ENCODE measurements at places on chromosomes 6 and 20. TPM values are rescaled to one million over a fixed set of nuclear protein-coding genes. Genes with fewer than 3 reads are reported as not detected.

- no peak for DNase-seq
Observed at GRCh38 chr20:18986895-18987580, 173.5 kb downstream of the SCP2D1 start.

DNA sequence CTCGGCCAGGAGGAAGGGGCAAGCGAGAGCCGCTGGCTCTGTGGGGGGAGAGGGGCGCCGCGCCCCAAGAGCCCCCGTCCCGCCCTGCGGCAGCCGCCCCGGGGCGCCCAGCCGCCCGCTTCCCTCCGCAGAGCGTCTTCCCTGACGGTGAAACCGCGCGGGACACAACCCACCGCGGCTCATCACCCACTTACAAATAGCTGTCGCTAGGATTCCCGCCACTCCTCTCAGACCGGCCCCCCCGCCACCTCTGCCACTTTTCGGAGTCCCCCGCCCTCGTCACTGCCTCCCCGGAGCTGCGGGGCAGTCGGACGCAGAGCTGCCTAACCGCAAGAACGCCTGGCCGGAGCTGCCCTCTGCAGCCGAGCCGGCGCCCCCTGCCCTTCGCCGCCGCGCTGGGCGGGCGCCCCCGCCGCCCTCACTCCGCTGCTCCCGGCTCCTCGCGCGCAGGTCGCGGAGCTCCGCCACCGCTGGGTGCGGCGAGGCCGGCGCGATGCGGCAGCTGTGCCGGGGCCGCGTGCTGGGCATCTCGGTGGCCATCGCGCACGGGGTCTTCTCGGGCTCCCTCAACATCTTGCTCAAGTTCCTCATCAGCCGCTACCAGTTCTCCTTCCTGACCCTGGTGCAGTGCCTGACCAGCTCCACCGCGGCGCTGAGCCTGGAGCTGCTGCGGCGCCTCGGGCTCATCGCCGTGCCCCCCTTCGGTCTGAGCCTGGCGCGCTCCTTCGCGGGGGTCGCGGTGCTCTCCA, at the start of gene SLC35D3:
TSS of gene SLC35D3 (plus strand) at position 366 of the 749 bp plus-strand sequence. CDS start at position 494, 128 bp downstream.
- DNase-seq, result peak; percentile 74

DNA sequence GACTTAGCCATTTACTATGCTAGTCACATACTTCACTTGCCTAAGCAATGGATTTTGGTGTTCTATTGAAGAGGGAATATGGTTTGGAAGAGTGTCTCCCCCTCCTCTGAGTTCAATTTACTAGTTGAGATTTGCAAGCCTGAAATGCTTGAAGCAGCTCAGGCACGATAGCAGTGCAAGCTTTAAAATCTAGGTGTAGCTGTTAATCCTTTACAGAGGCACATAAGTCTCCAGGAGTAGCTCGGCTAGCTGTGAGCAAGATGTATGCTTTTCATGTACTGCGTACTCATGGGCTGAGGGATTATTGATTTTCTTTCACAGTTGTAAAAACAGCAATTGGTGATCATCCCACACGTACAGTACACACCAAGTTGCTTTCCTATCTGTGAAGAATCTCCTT, 726 bp downstream of the FLRT3 start:
- DNase-seq, result peak; percentile 52

- DNase-seq, result no peak
Observed at GRCh38 chr6:90370493-90370959, 73.9 kb upstream of the BACH2 start.

DNA sequence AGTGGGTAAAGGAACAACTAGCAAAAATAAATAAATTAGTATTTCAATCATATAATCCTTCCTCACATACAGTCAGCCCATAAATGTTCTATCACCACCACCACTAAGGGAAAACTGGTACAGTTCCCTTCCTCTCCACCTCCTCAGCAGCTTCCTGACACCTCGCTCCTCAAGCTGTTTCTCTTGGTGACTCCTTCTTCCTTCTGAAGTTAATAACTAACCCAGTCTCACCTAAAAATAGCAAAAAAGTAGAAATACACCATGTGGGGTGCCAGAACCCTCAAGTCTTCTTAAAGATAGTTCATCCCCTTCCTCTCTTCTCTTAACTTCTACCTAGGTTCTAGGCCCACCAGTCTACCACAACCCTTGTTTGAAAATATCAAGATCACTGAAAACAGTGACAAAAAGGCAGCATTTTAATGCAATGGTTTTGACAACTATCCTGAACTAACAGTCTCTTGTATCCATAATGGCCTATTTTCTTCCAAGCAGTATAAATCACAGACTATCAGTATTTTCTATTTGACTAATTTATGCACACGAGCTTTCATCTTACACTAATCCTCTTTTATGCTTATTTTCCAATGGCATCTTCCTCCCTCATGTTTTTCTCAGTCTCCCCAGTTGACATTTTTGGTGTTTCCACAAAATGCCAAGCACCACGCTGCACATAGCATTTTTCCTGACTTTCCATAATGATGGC, 85.5 kb downstream of the KHDC1L start:
- no peak for DNase-seq

- no peak for DNase-seq
Observed at GRCh38 chr20:47805951-47806350, 20.7 kb upstream of the SULF2 start.

The SLC12A5 gene
- 0.77 TPM for total RNA-seq

- no peak for DNase-seq
Observed at GRCh38 chr6:2793534-2794151, 28.4 kb downstream of the WRNIP1 start.

DNA sequence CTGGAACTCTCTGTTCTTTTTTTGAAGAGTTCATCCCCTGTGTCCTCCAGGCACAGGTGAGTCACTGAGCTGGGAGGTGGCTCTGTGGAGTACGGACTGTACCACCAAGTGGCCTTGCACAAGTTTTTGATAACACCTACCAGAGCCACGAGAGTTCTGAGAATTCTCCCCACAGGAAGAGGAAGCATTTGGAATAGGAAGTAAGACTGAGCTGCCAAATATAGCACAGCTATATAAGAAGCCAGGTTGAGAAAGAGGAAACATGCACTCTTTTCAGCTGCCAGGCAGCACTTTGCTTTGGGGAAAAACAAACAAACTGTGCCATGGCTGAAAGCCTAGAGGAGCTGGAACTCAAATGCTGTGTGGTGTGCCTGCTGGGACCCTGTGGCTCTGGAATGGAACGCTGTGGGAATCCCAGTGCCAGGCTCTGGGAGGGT, 70.8 kb upstream of the RIPOR2 start:
- no peak for DNase-seq

The SLC4A11 gene
- 0.95 TPM for total RNA-seq

The COL10A1 gene
- not detected for total RNA-seq

The SLC52A3 gene
- not detected for total RNA-seq

DNA sequence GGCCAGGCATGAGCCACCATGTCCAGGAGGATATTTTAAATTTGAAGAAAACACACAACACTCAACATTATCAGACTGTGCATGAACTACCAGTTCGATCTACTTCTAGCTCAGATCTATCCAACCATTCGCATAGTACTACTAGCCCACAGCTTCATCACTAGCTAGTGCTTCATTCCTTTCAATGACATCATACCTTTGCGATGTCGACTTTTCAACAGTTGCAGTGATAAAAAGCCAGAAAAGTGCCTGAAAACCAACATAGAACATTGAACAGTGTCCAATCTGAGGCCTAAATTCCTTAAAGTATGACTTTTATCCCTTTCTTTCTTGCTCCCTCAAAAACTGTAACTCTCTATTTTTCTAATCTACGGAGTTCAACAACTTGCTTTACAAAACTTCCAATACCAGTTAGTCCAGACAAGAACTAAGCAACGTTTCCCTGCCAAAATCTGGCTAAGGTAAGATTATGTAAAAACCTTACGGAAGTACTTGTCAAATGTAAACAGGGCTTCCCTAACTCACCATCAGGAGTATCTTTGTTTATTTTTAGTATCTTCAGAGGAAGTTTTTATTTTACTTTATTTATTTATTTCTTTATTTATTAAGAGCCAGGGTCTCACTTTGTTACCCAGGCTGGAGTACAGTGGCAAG, 434.0 kb upstream of the JARID2 start:
- no peak for DNase-seq

DNA sequence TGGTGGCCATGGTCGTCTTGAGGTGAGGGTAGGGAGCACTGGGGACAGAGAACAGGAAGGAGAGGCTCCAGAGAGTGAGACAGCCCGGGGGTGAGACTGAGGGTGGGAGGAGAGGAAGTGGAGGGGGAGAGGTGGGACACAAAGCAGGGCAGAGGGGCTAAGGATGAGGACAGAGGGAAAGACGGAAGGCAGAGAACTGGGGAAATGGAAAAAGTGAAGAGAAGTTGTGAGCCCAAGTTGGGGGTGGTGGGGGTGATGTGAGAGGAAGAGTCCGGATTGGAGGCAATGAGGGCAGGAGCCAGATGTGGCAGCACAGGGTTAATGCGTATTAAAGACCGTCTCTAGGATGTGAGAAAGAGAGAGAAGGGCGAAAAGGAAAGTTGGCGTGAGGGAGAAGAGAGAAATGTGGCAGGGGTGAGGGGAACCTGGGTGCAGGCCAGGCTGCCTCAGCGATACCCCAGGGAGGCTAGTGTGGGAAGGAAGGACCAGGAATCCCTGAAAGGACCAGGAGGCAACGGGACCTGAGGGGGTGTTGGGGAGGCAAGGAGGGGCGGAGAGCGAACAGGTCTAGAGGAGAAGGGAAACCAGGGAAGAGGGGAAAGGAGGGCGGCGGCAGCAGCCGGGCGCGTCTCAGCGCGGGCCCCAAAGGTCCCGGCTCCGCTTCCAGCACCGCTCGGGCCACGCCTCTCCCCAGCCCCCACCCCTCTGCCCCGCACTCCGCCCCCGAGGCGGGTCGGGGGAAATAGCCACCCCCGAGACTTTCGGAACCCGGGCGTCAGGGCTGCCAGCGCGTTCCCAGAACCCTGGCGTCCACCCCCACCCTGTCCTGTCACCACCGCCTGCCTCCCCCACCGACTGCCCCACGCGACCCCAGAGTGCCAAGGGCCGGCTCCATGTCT, at the start of gene PPP1R18:
TSS of gene PPP1R18 (minus strand) at position 637 of the 899 bp plus-strand sequence. CDS start at position 10, 627 bp downstream.
- peak; percentile 75 for DNase-seq

DNA sequence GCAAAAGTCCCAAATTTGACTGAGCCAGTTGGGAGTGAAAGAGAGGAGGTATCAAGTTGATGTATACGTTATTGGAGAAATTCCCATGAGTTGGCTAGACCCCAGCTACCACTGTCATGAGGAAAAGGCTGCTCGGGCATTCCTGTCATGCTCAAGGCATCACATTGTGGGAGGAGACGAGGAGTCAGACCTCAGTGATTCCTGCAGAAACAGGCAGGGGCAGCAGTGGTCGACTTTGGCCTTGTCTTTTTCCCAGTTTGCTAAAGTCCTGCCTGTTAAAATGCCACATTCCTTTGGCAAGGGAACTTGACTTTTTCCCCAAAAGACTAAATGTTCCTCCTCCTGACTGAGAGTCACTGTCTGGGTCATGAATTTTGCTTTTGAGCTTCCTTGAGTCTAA, 295.5 kb upstream of the HS3ST5 start:
- peak; percentile 2 for DNase-seq

The C4A gene
- 1.7 TPM for total RNA-seq

DNA sequence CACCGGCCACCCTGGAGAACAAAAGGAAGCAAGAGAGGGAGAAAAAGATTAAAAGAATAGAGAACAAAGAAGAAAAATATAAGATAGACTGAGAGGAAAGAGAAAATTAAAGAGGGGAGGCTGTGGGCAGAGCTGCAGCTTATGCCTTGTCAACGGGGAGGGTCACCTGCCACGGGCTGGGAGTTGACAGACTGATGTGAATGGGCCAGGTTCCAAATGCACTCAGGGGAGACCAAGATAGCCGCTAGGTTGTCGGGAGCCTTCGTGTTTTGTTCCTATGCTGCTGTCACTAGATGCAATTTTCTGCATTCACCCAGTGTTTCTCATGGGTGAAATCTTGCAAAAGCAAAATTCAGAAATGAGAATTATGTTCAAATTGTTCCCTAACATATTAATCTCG, 119.6 kb upstream of the MTHFD1L start:
- no peak for DNase-seq

- no peak for DNase-seq
Observed at GRCh38 chr6:47592131-47592840, 106.1 kb upstream of the ADGRF4 start.

DNA sequence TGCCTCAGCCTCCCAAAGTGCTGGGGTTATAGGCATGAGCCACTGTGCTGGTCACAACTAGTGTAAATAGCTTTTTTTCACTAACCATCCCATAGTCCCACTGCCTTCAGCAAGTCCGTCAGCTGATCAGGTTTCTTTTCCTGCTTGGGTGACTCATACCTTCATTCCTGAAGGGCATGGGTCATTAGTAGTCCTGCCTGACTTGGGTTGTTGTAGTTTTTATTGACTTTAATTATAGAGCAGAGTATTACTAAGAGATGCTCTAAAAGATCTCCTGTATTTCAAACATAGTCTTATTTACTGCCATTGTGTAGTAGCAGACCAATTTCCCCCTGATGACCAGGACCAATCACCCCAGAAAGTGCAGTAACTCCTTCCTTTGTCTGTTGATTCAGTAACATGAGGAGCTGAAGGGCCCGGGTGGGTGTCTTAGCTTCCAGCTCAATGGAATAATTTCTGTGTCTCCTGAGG, 25.8 kb downstream of the HLA-C start:
- no peak for DNase-seq

DNA sequence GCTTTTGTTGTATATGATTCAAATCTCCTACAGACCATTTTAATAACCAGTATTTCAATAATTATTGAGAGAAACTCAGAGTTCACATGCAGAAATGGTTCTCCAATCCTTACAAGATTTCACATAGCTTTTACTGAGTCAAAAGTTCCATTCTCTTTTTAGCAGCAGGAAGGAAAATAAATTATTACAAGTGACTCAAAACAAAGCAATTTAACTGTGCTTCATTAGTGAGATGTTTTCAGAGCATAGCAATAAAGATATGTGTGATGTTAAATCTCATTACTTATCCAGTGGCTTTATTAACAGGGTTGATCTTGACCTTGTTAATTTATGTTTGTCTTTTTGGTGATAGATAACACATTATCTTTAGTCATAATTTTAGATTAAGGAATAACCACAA, 22.0 kb downstream of the KIF13A start:
- no peak for DNase-seq

DNA sequence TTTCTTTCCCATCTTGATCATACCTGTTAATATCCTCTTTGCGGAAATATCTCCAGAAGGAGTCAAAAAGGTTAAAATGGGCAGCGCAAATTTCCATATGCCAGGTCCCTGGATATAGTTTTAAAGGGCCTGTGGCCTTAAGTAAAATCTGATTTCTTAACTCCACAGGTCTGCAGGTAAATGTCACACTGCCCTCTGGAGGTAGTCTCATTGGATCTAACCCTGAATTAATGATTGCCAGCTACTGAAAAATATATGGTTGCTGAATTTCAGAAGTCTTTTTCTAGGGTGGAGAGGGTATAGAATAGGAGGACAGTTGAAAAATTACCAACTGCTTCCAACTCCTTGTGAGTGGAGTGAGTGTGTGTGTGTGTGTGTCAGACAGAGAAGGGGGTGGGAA, 8.5 kb downstream of the MOXD1 start:
- DNase-seq, result no peak

The ARMH2 gene
- not detected for total RNA-seq

The DOP1A gene
- total RNA-seq, result 61.9 TPM
